ENCODE measurements at places on chromosomes 4 and X.

GRCh38 chr4:153223930-153224329 lies 19.7 kb downstream of the TRIM2 start:
- no peak for DNase-seq

- DNase-seq, result no peak
Observed at GRCh38 chr4:3247399-3248177, 1.4 kb upstream of the MSANTD1 start.

DNA sequence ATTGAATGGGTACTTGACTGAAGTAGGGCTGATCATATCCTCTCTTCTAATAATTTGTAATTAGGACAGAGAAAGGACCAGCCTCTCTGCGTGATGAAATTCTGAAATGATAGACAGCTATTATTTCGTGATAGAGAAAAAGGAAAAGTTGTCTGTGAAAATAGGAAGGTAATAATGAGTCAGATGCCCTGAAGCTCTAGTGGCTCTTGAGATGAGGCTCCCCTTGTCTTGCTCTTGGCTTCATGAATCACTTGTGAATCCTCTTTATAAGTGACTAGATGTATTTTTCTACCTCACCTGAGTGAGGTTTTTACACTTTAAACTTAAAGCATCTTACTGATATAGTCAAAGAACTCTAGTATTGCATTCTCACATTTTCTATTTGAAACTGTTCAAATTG lies 888.9 kb downstream of the PCDH18 start:
- no peak for DNase-seq

DNA sequence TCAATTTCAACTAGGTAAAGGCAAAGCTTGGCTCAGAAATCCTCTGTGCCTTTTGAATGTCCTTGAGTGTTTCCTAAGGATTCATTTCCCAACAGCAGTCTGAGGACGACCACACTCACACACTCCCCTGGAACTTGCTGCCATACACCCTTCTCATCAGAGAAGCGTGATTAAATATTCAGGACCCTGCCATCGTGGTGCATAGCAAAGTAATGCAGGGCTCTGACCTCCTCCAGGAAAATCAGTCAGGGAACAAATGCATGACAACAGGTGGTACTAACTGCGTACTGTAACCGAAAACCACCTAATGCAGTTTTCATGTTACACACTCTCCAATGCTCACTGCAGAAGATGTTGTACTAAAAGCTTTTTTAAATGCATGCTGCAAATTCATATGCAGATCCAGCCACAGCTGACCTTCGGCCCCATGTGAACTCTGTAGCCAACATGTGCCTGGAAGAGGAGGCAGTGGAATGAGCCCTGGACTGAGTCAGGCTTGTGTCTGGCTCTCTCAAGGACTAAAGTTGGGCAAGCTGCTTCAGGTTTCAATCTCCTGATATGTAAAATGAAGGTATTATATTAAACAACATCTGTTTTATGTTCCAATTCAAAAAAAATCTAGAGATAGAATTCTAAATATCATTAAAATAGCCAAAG lies 238.3 kb downstream of the KCNIP4 start:
- no peak for DNase-seq

DNA sequence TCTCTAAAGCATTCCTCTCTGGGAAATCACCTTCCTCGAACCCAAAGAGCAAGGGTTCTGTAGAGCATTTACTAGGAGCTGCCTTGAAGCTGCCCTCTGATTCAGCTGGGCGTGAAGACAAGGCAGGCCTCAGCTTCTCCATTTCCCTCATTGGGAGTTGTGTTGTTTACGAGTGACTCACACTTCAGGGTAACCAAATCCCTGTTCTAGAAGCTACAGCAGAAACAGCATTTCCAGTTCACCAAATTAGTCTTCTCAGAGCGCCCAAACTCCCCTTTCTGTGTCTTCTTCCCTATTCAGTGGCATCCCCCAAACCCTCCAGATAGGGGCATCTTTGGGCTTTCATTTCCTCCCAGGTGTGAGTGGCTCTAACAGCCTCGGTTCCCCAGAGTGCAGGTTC lies 863 bp upstream of the XPNPEP2 start:
- no peak for DNase-seq

DNA sequence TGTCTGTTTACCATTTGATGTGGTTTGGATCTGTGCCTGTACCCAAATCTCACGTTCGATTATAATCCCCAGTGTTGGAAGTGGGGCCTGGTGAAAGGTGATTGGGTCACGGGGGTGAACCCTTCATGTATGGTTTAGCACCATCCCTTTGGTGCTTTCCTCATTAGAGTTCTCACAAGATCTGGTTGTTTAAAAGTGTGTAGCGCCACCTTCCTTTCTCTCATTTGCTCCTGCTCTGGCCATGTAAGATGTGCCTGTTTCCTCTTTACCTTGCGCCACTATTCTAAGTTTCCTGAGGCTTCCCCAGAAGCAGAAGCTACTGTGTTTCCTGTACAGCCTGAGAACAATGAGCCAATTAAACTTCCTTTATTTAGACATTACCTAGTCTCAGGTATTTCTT lies 610.7 kb upstream of the ADGRL3 start:
- no peak for DNase-seq

DNA sequence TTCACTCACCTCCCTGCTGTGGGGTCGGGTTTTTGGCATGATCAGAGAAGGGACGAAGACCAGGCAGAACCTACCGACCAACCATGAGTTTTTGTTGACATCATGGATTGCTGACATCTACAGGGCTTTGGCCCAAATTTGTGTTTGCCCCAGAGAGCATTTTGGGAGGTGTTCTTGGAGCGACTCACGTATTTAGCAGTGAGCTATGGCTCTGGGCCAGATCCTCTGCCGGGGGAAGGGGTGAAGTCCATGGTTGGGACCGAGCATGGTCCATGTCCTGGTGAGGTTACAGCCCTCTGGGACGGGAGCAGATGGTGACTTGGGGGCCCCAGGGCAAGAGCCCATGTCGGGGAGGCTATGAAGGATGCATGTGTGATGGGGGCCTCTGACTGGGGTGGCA lies 17.4 kb downstream of the SORCS2 start:
- no peak for DNase-seq

DNA sequence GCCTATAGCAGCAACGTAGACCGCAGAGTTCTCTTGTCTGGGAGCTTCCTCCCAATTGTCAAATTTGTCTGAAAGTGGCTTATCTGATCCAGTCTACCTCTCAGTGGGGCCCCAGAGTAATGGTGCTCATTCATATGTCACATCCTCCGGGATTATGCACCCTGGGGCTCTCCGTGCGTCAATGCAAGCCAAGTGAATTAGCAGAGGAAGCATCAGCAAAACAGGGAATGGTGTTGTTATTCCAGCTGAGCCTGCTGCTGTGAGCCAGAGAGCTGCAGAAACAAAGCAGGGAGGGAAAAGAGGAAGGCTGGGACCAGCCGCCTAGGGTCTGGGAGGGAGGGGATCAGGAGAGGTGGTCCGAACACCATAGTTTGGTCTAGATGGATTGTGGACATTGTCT lies 95.2 kb downstream of the CLNK start:
- no peak for DNase-seq

GRCh38 chr4:89172865-89173264 lies 61.5 kb downstream of the TIGD2 start:
- no peak for DNase-seq

DNA sequence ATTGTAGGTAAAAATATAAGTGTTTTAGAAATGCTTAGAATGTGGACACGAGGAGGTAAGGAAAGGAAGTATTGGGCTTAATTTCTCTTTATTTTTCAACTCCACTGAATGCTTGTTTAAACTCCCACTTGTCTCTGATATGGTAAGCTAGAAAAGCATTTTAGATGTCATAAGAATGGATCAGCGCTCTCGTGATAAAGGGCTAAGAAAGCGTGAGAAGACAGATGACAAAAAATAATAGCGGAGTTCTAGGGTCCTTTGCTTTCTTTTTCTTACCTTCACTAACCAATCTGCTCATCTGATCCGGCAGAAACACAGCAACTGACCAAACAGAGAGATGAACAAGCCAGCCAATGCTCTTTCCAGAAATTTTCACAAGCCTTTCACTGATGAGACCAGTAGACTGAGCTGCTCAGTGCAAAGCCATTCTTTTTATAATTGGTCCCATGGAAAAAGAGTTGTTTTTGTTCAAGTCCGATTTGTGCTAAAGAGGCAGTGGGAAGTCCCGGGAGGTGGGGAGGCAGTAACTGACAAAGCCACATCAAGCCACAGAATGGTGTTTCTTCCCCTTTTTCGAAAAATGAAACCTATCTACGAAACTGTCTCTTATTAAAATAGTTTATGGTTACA lies at the start of gene TASL:
Gene TASL (minus strand): TSS at position 405 of the 630 bp plus-strand sequence. CDS start 17,411 bp downstream, outside the sequence.
- DNase-seq, result no peak

DNA sequence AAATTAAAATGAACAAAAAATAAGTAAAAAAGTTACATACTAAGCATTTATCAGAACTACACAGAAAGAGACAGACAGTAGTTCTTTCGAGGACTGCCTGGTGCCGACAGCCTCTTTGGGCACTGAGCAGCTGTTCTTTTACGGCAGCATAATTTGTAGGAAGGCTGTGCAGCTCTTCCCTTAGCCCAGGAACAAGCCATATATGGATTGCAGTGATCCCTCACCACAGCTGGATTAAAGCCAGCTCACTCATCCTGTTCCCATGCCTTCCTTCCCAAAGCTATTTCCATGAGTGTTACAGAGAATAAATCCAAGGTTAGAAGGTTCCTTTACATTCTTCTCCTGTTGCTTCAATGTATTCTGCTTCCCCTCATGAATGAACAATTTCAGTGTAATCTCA lies 71.7 kb downstream of the DDX60L start:
- DNase-seq, result no peak

- DNase-seq, result no peak
Observed at GRCh38 chrX:152958047-152958446, 35.9 kb downstream of the PNMA5 start.

DNA sequence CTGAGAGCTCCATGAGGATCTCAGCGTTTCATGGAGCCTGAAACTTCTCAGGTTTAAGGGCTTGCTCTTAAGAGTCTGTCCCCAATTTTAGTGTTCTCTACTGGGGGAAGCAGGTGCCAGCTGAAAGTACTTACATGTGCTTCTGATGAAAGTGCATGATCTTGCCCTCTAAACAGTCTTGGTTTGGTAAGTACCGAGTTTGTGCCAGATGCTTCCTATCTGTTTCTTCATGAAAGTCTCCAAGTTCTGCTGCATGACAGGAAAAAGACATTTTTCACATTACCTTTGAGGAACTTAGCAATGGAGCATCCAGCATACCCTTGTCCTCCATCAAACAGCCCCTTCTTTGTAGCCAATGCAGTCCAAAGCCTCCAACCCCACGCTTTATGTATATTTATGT lies 42.0 kb downstream of the FRMD7 start:
- no peak for DNase-seq

All from ecto neural progenitor cell (in vitro differentiated cells).